ENCODE measurements at places on chromosomes 6 and 20.

GRCh38 chr6:133804265-133804664 is 84.6 kb upstream of the TCF21 start:
- no peak for DNase-seq

- peak; percentile 87 for DNase-seq
Measured at GRCh38 chr6:146543940-146544615, 445 bp downstream of the RAB32 start.

DNA sequence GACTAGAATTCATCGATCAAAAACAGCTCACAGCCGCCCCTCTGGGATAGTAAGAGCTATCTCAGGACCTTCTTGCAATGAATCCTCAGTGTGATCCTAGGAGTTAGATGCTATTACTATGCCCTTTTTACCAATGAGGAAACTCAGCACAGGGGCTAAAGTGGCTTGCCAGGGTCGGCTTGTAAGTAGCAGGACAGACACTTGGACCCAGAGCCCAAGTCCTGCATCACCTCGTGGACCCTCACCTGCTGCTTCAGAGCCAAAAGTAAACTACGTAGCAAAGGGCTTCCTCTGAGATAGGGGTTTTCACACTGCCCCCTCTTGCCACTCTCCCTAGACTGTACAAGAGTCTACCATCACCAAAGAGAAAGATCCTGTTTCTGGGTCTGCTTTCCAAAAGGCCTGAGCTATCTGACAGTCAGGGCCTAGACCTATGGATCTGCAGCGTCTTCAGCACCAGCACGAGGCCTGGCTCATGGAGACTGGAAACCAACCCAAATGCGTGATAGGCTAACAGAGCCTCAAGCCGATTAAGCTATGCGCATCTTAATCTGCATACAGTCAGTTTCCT is 172.3 kb downstream of the ANKRD60 start:
- no peak for DNase-seq

- DNase-seq = no peak
Measured at GRCh38 chr6:51241376-51241775, 422.7 kb downstream of the TFAP2B start.

- no peak for DNase-seq
Measured at GRCh38 chr20:17735206-17735804, 35.5 kb downstream of the BANF2 start.

GRCh38 chr20:32959351-32960221 is 44.6 kb downstream of the SUN5 start:
- peak; percentile 25 for DNase-seq

GRCh38 chr6:134519465-134519864 is 201.6 kb upstream of the SGK1 start:
- DNase-seq = peak; percentile 30

DNA sequence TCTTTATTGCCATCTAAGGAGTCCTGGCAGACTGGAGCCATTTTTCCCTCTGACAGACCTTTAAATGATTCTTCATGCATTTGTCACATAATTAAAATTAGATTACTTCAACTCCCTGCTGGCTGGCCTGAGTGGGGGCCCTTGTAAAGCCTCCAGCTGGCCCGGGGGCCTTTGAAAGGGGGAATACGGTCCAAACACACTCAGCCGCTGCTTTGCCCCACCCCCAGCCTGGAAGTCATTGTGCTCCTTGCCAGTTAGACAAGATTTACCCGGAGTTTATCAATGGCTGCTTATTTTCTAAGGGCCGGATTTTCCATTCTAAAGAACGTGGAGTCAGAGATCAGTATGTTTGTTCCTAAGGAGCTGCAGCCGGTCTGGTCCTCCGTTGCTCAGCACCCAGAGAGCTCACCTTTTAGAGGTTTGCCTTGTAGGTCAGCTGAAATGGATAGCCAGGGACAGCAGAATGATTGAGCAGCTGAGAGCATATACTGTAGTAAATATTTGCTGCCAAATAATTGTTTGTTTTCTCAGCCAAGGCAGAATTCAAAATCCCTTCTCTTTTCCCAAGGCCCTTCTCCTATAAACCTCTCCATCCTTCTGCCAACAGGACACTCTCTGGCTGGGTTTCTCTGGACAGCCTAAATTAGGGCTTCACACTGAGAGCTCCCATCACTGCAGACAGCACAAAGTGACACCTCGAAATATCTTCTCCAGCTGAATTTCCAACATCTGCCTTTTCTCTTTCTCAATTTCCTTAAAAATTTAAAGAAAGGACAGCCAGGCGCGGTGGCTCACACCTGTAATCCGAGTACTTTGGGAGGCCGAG is 68.4 kb upstream of the RBM24 start:
- DNase-seq = peak; percentile 71

DNA sequence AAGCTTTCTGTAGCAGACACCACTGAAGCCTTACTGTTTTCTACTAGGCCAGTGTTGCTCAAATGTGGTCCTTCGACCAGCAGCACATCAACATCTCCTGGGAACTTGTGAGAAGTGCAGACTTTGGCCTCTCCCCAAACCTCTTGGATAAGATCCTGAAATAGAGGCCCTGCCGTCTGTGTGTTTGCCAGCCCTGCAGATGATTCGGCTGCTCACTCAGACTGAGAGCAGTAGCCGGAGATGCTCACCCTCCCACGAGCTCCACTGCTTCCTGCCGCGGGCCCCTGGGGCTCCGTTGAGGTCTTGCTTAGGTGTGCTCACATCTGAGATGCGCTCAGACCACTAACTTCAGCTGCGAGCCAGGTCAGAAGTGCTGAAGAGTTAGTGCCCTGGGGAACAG is 129.5 kb upstream of the SSTR4 start:
- DNase-seq = no peak

- DNase-seq = no peak
Measured at GRCh38 chr6:24858177-24858653, 59.5 kb upstream of the ARMH2 start.

All from kidney (tissue), 22 donors.